ELR (cell line): ENCODE measurements at places on chromosomes 1 and 21.

GRCh38 chr1:104172243-104172681 lies 422.6 kb downstream of the AMY1C start:
- DNase-seq = no peak

DNA sequence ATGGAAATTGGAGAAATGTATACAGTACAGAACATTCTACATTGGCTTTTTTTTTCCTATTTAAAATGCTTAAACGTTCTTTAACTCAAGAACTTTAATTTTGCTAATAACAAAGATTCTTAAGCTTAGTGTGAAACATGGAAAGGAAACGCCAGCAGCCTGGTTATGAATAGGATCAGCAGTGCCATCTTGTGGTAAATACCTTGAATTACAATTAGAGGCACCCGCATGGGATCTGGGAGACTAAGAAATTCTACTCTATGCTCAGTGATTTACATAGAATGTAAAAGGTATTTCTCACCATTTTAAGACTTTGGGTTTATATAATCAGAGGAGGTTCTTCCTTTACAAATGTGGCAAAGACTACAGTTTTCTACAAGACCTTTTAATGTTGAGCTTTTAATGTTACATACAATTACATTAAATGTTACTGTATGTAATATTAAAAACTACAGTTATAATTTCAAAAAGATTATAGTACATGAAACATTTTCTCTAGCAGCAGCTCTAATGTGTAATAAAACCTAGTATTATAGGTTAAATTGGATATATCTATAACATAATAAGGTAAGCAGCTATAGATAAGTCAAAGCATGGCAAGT lies 32.1 kb upstream of the APOBEC4 start:
- peak; percentile 79 for DNase-seq

- DNase-seq = no peak
Observed at GRCh38 chr1:90876101-90876500, 145.7 kb downstream of the ZNF644 start.

DNA sequence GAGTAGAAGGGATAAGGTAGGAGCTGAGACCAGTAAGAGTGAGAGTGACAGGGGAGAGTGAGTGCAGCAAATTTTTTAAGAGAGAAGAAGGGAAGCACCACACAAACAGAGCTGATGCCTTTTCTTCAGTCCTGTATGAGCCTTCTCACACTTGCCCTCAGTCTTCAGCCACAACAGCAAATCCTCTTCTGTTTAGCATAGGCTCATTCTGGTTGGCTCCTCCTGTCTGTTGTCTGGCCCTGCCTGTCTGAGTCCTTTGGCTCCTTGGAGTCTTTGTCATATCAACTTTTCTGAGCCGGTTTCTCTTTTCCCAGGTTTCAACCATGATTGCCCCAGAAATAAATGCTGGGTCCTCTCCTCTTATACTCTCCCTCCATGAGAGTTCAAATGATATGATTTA lies 12.7 kb upstream of the CASQ1 start:
- no peak for DNase-seq

GRCh38 chr1:24154215-24154614 lies 11.3 kb upstream of the IL22RA1 start:
- DNase-seq = no peak

GRCh38 chr21:15135867-15136629 lies 71.2 kb upstream of the NRIP1 start:
- peak; percentile 2 for DNase-seq

DNA sequence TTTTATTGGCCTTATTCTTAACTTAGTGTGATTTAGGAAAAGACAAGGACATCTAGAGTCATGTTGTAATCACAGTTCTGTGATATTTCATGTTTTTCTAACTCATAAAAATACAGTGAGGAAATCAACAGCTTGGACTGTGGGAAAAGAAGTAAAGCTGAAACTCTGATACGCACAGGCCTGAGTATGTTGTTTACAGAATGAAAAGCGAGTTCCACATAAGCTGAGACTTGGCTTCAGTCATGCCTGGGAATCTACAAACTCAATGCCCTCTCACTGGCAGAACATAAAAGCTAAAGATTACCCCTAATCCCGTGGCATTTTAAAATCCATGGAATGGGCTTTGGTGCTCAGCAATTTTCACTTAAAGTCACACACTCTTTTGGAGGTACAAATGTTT lies 23.6 kb upstream of the ATP5PO start:
- DNase-seq = no peak
